ENCODE measurements at places on chromosomes 16 and 17.

DNA sequence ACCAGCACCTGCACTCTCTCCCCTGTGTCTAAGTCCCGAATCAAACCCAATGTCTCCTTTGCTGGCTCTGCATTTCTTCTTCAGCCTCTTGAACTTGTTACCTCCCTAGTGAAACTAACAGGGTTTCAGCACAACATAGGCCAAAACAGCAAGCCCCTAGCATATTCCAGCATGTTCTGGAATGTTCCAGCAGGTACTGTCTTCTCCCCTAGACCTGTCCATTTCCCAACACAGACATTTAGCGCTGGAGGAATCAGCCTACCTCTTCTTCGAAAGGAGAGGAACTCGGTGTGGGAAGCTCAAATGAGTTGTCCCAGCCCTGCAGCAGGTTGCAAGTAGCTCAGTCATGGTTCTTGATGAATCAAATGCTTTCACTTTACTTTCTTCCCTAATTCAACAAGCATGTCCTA lies 47.1 kb downstream of the LITAF start:
- no peak for DNase-seq

DNA sequence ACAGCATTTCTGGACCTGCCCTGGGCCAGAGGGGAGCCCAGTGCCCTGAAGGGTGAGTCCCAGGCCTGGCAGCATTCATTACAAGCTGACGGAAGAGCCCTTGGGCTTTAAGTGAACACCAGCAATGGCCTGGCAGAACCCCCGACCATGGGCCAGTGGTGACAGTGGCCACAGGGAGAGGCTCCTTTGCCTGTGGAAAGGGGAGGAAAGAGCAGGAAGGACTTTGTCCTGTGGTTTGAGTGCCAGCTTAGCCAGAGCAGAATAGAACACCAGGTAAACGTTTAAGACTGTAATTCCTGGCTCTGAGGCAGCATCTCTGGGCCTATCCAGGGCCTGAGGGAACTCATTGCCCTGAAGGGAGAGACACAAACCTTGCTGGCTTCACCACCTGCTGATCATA lies 34.3 kb upstream of the ATP2C2 start:
- no peak for DNase-seq

GRCh38 chr17:65171752-65172151 lies 34.6 kb downstream of the RGS9 start:
- no peak for DNase-seq

- no peak for DNase-seq
These were observed 16.1 kb upstream of the TNFRSF13B start for GRCh38 chr17:16987830-16988601.

DNA sequence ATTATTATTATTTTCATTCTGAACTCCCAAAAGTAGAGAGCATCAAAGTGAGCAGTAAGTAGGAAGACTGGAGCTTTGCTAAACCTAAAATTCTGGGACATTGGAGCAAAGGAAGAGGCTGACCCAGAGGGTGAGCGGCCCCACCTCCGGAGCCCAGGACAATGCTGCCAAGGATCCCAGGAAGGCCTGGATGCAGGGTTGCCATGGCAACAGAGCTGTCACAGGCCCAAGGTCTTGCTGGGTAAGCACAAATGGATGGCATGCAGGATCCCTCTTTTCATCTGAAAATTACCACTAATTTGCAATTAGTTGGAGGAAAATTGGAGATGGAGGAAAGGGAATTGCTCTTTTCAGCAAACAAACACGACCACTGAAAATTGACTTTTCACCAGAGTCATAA lies 457.9 kb upstream of the CDH5 start:
- no peak for DNase-seq

- DNase-seq, result no peak
These were observed 230.1 kb downstream of the SLC39A11 start for GRCh38 chr17:72862276-72862999.

- no peak for DNase-seq
These were observed 89.1 kb downstream of the SSH2 start for GRCh38 chr17:29840884-29841283.

DNA sequence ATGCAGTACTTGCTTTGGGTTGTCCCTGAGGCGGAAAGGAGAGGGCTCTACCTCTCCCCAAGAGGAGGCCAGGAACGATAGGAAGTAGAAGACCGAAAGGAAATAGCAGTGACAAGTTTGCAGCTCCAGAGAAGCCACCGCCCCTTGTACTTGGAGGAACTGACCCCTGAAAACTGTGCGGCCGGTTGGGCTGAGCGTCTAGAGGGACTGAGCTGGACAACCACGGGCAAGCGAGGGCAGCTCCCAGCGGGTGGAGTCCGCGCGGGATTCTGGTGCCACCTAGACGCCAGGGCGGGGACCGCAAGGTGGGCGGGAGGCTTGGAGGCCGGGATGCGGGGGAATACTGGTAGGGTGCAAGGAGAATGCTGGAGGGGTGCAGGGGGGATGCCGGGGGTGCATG lies 1.3 kb upstream of the SLC6A4 start:
- no peak for DNase-seq

DNA sequence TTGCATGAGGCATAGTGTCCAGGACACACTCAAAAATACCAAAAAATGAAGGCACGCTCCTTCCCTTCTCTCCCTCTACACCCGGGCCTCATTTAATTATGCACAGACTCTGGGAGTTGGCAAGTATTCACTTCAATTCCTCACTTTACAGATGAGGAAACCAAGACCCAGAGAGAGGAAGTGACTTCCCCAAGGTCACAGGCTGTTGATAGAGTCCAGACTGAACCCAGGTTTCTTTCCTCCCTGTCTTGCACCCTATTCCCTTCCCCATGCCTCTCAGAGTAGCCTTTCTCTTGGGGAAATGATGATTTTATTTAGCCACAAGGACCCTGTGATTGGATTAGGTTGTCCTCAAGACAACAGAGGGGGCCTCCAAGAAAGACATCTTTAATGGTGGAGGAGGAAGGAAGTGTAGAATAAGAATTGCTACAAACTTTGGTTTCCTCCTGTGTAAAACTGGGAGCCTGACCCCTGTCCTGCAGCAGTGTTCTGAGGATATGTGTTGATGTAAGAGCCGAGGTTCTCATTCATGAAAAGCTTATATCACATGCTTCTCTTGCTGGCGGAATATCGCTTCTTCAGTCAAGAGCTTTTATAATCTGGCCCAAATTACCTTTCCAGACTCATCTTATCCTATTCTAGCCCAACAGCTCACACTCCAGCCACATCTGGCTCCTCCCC lies 48.8 kb upstream of the SIAH1 start:
- no peak for DNase-seq

- DNase-seq, result no peak
These were observed 29.7 kb upstream of the ITGA3 start for GRCh38 chr17:50026046-50026675.

- no peak for DNase-seq
These were observed 566.0 kb upstream of the PSMD7 start for GRCh38 chr16:73730481-73731090.

DNA sequence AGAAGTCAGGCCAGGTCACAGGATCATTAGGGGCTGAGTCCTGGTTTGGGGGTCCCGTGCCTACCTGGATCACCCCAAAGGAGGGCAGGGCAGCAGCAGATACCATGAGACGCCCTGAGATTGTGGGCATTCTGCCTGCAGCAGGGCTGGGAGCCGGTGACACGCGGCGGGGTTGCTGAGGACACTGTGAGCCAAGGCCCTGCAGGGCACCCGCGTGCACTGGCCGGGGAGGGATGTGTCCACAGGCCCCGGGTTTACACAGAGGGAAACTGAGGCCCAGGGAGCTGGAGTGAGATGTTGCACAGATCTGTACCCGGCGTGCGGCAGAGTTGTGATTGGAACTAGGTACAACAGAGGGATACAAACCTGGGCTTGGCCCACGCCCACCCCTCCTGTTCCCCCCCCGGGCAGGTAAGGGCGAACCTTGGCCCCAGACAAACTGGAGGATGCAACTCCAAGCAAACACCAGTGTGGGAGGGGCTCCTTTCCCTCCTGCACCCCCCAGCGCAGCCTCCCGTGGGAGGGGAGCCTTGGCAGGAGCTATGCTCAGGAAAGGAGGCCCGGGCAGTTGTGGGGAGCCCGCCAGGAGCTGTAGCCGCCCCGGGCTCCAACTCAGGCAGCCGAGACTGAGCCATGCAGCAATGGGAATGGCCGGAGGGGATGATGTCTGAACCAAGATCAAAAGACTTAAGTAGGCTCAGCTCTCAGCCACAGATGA lies 91.3 kb downstream of the ENGASE start:
- DNase-seq, result no peak

GRCh38 chr17:17017343-17018014 lies 24.8 kb upstream of the MPRIP start:
- DNase-seq, result no peak

- no peak for DNase-seq
These were observed 172.4 kb downstream of the ABCA8 start for GRCh38 chr17:68782789-68783188.

DNA sequence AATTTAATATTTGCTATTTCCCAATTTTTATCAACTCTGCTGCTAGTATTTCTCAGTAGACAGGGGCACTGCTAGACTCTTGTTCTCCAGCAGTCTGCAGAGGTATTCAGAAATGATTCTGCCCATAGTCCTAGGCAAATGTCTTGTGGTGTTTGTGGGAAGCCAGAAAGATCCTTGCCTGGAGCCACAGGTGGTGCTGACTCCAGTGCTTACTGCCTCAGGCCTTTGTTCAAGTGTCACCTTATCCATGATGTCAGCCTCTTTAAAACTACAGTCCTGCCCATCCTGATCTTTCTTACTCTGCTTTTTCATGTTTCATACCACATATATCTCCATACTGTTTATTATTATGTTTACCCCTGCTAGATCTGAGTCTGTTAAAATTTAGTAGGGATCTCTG lies 26.5 kb downstream of the ZSWIM7 start:
- DNase-seq, result no peak

GRCh38 chr17:19752216-19753050 lies 4.3 kb upstream of the ALDH3A1 start:
- no peak for DNase-seq

DNA sequence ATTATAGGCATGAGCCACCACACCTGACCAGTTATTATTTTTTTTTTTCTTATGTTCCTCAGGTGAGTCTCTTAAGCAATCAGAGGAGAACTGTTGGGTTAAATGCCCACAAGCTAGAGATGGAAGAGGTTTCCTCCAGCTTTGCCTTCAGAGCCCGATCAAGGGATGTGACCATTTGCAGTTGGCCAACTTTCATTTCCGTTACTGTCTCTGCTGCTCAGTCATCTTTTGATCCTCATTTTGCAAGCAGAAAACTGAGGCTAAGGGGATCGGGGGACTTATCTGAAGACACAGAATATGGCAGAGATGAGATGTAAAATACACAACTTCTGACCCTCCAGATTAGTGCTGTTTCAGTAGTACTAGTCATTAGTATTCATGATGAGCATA lies 188.8 kb downstream of the RAB11FIP4 start:
- DNase-seq, result no peak
